Activated T-cell treated with anti-CD3 and anti-CD28 coated beads for 4 hours (primary cell): ENCODE measurements at places on chromosomes 2 and 18.

- DNase-seq: no peak
Measured at GRCh38 chr2:199833525-199833924, 17.5 kb downstream of the FTCDNL1 start.

- no peak for DNase-seq
Measured at GRCh38 chr2:22276696-22277095, 1108.3 kb upstream of the KLHL29 start.

GRCh38 chr2:101846973-101847372, 144.8 kb upstream of the IL1R2 start:
- DNase-seq: no peak

DNA sequence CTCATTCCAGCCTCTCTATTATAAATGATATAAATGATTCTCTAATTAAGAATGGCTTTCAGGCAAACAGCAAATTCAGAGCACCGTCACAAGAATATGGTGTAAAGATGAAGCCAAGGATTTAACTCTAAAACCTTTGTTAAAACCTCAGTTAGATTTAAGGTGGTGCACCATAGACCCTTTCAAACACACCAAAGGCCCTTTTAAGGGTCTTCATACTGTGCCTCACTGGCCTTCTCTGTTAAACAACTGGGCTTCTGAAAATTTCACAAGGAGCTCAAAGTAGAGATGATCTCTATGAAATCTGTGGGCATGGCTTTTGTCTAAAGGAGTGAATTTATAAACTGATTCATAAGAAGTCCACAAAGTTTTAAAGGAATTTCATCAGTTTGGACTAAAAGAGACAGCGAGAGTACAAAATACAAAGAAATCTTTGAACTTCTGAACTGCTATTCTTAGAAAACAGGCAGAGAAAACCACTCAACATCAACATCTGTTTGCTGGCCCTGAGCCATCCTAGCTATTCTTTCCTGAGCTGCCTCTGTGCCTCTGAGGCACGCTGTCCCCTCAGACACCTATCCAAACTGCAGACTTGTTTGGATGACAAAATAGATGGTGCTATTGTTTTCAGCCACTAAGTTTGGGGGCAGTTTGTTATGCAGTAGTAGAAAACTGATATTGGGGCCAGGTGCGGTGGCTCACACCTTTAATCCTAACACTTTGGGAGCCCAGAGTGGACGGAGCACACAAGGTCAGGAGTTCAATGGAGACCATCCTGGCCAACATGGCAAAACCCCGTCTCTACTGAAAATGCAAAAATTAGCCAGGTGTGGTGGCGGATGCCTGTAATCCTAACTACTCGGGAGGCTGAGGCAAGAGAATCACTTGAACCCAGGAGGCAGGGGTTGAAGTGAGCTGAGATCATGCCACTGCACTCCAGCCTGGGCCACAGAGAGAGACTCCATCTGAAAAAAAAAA, 72.9 kb upstream of the MYCN start:
- no peak for DNase-seq

DNA sequence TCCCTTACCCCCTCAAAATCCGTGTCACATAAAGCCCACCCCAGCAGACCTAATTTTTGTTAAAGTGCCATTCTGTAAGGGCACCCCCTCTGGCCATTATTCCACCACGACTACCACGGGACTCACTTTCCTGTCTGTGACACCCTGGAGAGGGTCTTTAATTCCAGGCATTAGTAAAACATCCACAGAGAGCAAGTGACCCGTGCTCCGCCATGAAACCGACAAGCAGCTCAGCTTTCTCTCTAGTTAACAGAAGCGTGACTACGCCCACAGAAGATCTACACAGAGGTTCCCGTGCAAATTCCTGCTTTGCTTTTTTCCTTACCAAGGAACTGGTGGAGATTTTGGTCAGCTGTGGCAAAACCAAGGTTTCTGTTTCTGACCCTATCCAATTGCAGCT, 4.4 kb downstream of the SIGLEC15 start:
- DNase-seq: no peak

DNA sequence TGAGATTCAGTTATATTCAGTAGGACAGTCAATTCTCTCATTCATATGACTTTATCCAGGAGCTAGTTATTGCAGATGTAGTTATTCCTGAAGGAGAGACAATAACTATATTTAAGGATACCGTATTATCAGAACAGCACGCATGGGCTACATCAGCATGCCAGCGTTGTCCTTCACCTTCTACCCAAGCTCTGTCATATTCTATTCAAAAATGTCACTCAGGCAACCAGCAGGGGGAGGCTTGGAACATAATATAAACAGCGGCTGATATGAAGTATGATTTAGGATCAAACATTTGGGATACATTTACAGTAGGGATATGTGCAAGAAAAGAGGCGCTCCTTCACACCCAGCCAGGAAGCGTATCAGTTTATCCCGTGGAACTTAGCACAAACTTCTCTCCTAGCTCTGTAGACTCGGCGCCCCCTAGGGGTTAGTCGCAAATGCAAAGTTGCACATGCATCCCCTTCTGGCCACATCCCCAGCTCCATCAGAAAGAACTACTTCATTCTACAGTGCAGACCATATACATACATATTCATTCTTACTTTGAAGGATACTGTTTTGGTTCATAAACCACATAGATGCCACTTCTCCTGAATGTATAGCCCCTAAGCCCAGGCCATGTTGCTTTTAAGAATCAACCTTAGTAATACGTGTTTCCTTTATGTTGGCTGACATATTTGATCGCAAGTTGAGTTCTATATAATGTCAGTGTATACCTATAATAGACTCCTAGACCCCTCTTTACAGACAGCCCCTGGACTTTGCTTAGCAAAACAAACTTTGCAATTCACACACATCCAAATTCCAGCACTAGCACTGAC, 759.4 kb downstream of the ADCYAP1 start:
- DNase-seq: no peak

DNA sequence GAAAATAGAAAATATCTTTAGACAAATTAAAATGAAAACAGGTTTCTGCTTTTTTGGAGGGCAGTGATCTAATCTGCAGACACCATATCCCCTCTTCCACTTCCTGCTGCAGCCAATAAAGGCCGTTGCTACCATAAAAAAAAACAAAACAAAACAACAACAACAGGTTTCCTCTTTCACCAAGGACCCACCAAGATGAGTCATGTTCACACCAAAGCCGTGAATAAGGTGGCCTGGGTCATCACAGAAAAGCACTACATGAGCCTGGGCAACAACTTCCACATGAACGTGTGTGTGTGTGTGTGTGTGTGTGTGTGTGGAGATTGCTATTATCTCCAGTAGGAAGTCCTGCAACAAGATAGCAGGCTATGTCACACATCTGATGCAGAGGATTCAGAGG, 24.8 kb upstream of the TFCP2L1 start:
- DNase-seq: no peak

DNA sequence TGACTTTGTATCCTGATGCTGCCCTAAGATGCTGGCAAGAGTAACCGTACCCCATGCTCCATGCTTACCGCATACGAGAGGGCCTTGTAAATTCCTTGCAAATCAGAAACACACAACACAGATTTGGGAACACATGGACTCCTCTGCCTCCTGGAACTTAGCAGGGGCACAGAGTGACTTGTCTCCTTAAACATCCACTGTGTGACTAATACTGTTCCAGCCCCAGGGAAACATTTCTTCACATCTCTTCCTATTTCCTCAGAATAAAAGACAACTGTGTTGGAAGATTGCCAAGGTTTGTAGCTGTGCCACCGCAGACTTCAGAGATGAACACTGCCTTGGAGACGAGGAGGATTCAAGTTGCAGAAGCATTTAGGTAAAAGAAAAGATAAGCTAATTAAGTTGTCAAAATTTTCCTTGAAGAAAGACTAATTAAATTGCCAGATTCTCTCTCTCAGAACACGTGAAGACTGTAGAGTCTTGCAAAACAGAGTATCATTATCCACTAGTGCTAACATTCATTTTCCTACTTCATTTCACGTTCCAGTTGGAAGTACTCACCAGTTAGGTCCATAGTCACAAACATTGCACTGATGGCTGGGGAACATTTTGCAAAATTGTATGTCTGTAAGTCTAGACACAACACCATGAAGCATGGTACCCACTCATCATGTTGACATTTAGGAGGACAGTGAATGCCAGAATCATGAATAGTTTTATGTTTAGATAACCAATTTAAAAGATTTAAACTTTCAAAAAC, 188.8 kb downstream of the TSN start:
- DNase-seq: no peak

DNA sequence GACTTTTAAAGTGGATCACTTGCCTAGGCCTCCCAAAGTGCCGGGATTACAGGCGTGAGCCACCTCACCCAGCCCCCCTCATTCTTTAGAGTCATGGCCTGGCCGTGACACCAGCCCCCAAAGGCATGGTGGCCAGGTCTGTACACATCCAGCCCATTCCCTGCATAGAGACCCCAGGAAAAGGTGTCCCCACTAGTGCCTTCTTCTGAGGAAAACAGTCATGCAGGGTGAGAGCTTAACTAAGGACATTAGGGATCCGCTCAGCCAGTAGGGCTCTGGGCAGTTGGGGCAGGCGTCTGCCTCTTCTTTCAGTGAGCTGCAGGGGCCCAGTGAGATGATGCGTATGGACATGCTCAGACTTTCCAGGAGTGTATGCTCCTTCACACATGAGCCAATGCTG, 5.7 kb upstream of the AMER3 start:
- DNase-seq: no peak

- DNase-seq: no peak
Measured at GRCh38 chr2:3289526-3289925, 88.1 kb downstream of the EIPR1 start.

DNA sequence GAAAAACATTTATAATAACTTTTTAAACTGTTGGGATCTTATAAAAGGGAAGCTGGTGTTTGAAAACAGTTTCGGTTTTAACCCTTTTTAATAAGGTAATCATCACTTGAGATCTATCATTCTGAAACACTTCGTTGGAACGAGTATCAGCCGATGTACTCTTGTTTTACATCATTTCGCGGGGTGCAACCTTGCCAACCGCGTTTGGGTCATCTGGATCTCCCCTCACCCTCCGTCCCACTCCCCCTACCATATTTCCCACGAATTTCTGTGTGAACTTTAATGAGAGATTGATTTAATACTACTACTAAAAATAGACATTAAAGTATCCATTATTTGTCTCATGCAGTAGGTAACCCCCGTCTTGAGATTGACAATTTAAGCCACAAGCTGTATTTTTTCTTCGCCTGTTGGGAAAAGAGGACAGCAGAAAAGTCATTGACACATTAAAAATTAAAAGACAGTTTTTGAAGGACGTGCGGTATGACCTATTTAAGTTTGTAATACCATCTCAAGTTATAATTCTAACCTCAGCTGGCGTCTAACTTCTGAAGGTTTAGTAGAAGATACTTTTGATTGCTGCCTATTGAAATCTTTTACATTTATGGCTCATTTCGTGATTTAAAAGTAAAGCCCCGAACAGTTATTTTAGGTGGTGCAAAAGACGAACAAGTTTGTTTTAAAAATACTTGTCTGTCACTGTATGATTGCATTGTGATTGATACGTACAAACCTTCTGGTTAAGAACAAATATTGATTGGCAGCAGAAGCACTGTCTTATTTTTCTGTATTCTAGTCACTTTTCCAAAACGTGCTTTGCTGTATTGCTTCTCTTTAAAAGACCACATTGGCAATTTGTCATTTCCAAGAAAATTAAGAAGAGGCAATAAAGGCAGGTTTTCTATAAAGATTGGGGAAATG, 1.5 kb downstream of the CREB1 start:
- DNase-seq: no peak

DNA sequence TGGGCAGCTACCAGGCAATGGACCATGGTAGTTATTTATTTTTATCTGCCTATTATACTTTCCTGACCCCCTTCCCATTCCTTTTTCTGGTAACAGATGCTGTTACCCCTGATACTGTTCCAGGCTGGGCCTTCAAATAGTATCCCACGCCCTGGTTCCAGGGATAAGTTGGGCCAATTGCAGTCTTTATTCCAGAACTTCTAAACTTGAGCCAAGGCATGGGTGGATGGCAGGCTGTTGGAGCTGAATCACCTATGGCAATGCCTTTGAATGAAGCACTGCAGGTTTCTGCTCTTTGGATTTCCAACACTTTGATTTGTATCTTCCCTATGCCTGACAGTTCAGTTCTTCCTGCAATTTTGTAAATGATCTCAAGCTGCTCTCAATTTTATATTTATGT, 99.2 kb upstream of the LHCGR start:
- no peak for DNase-seq

DNA sequence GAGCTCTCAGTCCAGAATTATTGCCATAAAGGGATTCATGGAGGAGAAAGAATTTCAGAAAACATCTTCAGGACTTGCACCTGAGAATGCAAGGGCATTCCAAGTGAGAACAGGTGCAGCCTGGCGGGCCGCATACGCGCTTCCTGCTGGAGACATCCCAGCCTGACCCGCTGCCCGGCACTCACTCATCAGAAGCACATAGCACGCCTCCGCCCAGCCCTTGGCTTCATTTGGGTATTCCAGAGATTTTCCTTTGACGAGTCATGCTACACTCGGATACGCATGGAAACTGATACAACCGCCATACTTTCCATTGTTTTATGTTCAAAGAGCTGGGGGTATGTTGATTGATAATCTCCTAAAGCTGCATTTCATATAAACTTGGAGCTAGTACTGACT, 228.0 kb upstream of the ID2 start:
- no peak for DNase-seq
